Posterior vena cava (tissue), 2 donors: ENCODE measurements at places on chromosomes 2 and 18.

GRCh38 chr2:200702646-200703118 is 109.0 kb upstream of the BZW1 start:
- DNase-seq: no peak

DNA sequence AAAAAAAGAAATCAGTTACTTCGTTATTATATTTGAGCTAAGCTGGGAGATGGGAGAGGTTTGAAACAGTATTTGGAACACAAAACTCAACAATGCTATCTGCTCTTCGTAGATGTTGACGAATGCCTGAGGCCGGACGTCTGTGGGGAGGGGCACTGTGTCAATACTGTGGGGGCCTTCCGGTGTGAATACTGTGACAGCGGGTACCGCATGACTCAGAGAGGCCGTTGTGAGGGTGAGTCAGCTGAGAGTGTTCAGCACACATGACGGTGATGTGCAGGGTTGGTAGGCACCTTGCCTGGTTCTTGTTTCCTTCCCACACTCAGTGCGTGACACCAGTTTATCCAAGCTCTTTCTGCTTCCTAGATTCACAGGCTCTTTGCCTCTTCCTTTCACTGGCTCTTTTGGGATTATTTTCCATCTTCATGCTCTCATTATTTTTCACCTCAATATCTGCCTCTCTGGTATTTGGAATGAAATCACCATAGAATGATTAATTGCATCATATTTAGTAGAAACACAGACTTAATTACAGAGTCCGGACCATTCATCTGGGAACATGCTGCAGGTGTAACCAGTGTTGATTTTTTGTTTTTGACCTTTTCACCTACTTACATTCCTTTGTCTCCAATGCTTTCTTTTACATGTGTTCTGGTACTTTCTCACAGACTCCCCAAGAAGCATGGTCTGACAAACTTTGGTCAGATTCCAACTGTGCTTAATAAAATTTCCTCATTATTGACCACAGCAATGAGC is 200.6 kb upstream of the RASGRP3 start:
- DNase-seq: no peak

- no peak for DNase-seq
Observed at GRCh38 chr2:237279012-237279768, 134.8 kb downstream of the COL6A3 start.

DNA sequence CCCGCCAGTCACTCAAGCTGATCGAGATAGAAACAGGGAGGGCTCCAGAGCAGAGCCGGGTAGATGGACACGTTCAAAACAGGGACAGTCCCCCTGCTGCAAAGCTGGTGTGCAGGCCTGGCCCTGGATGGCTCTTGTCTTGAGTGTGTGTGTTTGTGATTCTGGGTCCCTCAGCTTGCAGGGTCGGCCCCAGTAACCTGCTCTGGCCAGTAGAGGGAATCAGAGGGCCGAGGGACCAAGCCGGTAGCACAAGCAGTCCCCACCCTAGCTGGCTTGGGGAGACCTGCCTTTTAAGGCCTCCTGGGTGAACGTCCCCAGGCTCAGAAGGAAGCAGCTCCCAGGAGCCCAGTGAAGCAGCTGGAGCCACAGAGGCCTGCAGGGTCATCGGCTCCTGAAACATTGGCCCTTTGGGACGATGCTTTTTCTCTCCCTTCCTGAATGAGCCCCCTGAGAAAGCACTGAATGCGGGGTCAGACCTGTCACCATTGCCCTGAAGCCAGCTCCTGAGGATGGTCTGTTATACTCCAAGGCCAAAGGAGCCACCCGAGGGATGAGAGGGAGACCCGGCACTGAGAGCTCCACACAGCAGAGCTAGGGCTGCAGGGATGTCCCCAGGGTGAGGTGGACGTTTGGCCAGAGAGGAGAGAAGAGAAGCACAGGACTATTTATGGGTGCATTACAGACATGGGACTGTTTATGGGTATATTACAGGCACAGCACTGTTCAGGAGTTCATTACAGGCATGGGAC is 15.4 kb upstream of the MLPH start:
- no peak for DNase-seq

GRCh38 chr2:10161961-10162441 is 39.5 kb downstream of the RRM2 start:
- no peak for DNase-seq

DNA sequence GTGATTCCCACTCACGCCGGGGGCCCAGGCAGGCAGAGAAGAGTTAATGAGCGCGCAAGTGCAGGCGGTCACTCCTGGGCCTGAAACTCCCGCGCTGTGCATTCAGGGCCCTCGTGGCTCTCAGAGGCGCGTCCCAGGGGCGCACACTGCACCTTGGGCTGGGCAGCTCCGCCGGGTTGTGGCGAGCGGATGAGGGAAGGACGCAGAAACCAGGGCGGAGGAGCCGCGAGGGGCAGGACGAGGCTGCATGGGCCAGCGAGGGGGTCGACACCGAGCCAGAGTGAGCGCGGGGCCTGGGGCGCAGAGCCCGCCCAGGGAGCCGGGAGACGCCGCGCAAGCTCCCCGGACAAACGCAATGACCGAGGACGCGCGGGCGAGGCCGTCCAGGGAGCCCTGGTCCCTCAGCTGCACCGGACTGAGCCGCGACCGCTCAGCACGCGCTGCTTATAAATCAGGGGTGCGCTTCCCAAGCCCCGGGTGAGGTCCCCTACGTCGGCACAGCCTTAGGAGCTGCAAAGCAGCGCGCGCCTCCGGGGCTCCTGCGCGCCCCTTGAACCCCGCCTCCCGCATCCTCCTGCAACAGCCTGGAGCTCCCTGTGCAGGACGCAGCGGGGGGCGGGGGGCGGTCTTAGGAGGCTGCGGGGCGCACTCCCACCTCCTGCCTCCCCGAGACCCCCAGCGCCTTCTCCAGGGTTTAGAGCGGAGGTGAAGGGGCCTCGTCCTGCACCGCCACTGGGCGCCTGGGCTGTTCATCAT is 180.2 kb upstream of the ALKAL2 start:
- DNase-seq: no peak

GRCh38 chr2:234273887-234274584 is 222.8 kb downstream of the ARL4C start:
- no peak for DNase-seq
